ENCODE measurements at places on chromosomes 11 and 22.

GRCh38 chr22:43293655-43294392 is 49.3 kb downstream of the SCUBE1 start:
- no peak for DNase-seq

DNA sequence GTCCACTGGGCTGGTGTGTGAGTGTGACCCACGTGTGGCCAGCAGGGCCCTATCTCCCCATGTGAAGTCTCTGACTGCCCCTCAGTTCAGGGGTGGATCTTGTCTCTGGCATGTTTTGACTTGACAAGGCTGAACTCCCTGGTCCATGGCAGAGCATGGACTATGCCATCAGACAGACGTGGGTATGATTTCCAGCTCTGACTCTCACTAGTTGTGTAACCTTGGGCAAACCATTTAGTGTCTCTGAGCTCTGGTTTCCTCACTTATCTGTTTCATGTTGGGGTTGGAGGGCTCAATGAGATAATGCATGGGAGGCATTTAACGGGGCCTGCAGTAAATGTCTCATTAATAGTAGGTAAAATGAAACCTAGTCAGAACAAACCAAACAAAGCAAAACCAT is 254.5 kb upstream of the NARS2 start:
- no peak for DNase-seq

DNA sequence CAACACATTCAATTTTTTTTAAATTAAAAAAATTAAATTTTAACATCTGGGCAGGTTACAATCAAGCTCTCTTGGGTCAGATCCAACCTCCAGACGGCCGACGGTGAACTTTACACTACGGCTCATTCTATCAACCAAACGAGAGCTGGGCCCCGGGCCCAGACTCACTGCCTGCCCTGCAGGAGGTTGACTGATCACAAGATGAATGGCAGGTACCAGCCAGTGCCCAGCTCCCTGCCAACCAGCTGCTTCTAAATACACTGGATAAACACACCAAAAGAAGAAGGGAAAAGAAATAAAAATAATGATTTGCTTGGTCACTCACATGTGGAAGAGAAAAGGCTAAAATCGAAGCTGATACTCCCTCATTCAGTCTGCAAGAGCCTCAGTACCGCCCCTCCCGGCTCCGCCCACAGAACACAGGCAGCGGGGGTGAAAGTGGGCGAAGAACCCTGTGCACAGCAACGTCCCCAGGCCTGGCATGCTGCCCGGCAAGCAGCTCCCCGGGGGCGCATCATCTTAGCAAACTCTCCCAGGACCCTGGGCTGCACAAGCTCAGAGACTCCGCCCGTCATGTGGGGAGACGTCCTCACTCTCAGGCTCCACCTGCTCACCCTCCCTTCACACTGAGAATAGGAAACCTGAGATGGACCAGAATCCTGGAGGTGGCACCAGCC is 303.4 kb downstream of the SHANK2 start:
- DNase-seq = no peak

DNA sequence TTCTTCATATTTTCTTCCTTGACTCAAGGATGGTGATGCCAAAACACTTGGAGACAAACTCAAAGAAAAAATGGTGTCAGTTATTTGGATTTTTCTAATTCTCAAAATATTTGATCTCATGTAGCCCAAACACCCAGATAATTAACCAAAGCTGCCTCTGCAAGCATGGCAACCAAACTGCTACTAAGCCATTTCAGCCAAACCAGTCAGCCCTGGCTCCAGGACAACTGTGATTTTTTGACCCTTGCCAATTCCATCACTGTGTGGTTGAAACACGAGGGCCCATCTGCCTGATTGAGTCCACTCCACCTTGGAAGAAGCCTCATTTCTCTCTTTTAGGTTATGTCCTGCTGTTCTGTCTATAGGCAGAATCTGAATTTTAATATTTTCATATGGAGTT is 277.4 kb downstream of the BLID start:
- no peak for DNase-seq

GRCh38 chr11:26131406-26131805 is 200.5 kb upstream of the ANO3 start:
- no peak for DNase-seq

DNA sequence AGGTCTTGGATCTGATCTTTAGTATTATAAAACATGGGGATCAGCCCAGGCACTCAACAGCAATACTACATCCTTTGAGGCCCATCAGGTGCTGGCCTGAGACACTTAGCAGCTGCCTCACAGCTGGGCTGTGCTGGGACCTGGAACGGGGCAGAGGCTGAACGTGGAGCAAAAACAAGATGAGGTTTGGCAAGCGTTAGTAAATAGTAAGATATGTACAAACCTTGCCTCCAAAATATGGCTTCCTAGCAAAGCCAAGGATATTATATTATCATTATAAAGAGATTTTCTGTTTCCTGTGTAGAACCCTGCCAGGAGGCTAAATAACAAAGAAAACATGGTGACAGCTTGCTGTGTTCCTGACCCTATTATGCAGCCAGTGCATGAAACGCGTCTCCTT is 60.0 kb upstream of the SPON1 start:
- DNase-seq = no peak

DNA sequence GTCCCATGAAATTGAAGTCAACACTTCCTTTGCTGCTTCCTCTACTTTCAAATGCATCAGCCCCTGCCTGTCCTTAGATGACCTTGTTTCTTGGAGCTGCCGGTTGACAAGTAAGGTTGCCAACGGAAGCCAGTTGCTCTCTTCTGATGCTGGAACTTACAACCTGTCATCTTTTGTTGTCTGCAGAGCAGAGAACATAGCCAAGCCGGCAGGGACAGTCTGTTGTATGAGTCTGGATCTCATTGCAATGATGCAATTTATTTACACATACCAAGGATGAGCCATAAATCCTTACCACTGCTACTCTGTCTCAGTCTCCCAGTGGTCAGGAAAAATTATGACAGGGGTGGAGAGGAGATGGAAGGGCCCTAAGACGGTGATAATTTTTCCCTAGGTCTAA is 151.4 kb downstream of the BLID start:
- no peak for DNase-seq

- DNase-seq = no peak
These were observed 2.5 kb upstream of the LRRC74B start for GRCh38 chr22:21042978-21043859.

DNA sequence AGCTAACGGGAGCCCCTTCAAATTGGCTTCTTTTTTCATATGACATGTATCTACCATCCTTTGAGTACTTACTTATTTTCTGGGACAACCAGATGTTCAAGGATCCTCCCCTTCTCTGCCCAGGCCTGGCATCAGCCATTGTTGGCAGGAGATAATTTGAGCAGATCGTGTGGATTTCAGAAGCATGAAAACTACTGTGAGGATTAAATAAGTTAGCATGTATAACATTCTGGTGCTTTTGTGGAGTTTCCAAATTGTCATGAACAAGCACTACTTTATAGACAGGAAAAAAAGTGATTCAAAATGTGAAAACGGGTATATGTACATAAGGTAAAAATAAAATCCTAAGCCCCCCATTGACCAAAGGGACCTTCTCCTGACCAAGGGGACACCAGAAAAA is 2.1 kb upstream of the NADSYN1 start:
- no peak for DNase-seq
